ENCODE measurements at places on chromosomes 6 and 20.
A peak's percentile ranks its signal among the peaks of the same experiment; 100 is the strongest.

DNA sequence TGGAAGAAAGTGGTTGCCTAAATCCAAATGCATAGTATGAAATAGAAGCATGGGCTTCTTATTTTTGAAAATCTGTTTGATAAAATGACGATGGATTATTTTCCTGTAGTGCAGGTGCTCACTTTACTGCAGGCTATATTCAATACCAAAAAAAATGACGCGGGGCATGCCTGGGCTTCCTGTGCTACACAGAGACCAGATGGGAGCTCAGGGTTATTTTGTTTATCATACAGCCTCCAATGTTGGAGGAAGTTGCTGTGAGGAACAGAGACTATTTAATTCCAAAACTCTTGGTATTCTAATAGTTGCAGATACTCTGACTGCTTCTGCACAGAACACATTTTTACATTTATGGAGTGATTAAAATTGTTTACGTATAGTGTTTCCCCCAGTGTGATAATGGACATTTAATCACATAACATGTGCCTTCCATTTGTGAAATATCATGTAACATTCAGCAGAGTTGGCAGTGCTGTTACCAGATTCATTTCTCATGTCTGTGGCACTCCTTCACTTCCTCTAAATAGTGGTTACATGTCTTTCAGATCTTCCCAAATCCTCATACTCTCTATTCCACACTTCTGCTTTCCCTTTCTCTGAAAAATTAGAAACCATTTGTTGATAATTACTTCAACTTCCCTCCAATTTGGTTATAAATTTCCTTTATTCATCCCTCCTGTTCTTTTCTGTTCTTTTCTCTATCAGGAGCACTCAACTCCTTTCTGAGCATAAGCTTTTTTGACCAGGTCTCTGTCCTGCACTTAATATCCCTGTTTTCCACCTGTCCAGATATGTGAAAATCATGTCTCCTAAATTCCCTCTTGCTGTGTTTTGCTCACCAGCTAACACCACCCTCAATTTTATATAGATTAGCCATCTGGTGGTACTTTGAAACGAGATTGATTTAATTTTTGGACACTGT lies 121.6 kb downstream of the ADGRB3 start:
- DNase-seq, result no peak

GRCh38 chr6:52233005-52233404 lies 11.3 kb downstream of the IL17F start:
- DNase-seq, result no peak

- DNase-seq, result no peak
Measured at GRCh38 chr6:159440911-159441703, 251.9 kb downstream of the SOD2 start.

DNA sequence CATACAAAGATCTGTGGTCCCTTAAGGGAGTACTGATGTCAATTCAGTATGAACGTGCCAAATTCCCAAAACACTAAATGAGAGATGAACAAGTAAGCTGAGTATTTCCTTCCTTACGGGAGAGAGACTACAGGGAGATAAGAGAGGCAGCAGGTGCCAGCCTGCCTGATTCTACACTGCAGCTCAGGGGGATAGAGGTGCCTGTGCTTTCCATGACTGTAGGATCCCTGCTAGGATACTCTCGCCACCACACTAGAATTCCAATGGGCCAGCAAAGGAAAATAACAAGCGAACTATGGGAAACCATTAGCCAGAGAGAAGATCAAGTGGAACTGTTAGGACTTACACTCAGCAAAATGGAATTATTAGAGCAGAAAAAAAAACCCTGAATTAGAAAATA lies 198.5 kb upstream of the BTBD3 start:
- no peak for DNase-seq

DNA sequence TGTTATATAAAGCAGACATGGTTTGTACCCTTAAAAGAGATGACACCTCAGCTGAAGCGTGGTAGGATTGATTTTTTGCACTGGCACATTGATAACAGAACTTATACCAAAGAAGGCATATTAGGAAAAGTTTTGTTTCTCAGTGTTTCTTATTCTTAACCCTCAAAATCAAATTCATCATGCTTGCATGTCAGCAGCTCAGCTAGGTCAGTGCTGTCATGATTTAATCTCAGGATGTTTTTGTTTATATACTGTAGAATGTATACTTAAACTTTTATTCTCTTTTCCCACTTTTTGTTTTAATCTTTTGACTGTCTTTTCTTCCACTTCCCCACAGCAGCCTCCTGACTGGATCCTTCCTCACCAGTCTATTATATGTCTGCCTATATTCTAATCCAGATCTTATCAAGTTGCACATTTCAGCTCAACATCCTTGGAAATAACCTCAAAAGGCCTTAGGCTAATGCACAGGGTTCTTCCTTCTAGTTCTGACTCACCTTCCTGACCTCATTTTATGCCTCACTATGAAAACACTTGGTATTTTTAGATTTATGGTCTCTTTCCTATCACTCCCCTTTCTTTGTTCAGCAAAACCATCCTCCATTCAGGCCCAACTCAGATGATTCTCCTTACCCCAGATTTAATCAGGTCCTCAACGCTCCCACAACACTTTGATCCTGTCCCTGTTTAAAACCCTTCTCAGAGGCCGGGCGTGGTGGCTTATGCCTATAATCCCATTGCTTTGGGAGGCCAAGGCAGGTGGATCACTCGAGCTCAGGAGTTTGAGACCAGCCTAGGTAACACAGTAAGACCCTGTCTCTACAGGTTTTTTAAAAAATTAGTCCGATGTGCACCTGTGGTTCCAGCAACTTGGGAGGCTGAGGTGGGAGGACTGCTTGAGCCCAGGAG lies 7.2 kb downstream of the HEBP2 start:
- no peak for DNase-seq

DNA sequence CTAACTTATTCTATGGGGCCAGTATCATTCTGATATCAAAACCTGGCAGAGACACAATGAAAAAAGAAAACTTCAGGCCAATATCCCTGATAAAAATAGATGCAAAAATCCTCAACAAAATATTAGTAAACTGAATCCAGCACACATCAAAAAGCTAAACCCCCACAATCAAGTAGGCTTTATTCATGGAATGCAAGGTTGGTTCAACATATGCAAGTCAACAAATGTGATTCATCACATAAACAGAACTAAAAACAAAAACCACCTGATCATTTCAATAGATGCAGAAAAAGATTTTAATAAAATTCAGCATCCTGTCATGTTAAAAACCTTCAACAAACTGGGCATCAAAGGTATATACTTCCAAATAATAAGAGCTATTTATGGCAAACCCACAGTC lies 133.9 kb upstream of the SSTR4 start:
- DNase-seq, result no peak

DNA sequence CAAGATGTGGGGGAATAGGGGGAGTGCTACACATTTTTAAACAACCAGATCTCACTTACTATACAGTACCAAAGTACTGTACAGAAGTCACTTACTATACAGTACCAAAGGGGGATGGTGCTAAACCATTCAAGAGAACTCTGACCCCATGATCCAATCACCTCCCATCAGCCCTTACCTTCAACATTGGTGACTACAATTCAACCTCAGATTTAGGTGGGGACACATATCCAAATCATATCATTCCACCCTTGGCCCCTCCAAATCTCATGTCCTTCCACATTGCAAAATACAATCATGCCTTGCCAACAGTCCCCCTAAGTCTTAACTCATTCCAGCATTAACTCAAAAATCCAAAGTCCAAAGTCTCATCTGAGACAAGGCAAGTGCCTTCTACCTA lies 49.9 kb upstream of the CD2AP start:
- DNase-seq, result no peak

DNA sequence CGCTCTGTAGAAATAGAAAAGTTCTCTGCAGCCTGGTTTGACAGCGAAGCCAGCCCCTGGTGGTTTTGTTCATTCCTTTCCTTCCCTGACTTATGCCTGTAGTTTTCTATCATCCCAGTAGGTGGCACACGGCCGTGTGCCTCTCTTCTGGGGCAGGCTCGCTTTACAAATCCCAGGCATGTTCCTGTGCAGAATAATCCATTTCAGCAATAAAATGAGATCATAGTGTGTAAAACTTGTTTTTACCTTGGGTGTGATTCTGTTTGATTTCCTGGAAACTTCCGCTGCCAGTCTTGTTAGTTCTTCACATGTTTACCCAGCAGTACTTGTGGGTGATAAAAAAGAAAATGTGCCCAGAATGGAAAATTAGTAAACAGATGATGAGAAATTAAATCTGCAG lies 7.4 kb upstream of the INSM1 start:
- DNase-seq, result no peak

DNA sequence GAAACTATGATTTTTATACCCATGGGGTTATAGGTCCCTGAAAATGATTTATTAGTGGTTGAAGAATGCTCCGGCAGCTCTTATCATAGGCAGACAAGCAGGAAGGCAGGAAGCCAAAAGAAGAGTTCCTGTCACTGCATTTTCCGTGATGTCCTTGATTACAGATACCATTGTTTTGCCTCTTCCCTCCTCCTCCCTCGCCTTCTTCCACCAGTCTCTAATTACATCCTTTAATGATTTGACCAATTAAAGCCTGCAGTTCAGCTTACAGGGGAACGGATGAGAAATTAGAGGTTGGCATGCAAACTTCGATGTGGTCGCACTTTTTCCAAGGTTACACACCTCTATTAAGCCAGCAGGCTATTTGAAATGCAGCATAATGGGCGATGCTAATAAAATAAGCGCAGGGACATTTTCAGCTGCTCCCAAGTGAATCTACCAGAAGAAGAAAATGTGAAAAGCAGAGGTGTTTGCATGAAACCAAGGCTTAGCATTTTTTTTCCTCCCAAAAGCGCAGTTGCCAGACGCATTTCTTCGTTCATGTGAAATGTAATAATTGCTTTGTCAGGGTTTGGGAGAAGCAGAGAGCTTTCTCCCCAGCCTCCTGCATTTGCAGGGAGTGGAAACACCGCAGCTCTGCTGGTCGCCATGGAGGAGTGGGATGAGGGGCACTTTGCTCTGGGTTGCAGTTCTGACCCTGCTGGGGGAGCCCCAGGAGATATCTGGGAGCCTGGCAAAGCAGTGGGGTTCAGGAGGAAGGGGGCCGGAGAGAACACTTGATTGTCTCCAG lies 6.0 kb downstream of the NOX3 start:
- no peak for DNase-seq

GRCh38 chr6:42988486-42989020 lies 4.2 kb downstream of the PPP2R5D start:
- DNase-seq, result no peak

DNA sequence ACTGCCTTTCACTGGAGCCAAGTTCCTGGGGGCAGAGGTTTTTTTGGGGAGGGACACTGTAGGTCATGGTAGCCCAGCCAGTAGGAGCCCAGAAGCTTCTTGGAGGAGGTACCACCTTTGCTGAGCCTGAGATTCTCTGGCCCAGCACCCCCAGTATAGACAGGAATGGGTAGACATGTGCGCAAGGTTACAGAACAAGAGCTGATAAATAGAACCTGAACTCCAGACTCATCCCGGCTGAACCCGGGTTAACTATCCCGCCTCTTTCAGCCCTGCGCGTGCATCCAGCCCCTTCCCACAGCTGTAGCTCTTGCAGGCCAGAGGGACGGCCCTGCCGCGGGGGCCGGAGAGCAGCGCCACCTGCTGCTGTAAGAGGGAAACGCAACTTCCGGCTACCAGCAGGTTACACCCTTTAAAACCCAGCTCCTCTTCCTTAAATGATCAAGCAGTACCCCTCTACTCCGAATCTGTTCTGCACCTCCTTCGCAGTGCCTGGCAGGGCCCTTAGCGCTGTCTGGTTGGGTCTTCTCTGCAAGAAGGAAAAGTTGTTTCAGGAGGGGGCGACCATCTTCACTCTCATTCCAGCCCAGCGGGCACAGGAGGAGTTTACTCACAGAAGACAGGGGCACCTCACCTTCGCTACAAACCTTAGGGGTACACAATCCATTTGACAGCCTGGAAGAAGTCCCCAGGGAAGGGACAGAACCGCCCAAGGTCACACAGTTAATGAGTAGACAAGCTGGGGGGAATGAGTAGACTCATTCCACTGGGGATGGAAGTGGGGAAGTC lies 7.5 kb downstream of the SRXN1 start:
- DNase-seq, result peak; percentile 58

- no peak for DNase-seq
Measured at GRCh38 chr20:11780765-11781369, 136.8 kb upstream of the BTBD3 start.

GRCh38 chr6:20483887-20484497 lies 50.3 kb upstream of the CDKAL1 start:
- no peak for DNase-seq

- no peak for DNase-seq
Measured at GRCh38 chr6:48628316-48628715, 517.3 kb upstream of the PTCHD4 start.

DNA sequence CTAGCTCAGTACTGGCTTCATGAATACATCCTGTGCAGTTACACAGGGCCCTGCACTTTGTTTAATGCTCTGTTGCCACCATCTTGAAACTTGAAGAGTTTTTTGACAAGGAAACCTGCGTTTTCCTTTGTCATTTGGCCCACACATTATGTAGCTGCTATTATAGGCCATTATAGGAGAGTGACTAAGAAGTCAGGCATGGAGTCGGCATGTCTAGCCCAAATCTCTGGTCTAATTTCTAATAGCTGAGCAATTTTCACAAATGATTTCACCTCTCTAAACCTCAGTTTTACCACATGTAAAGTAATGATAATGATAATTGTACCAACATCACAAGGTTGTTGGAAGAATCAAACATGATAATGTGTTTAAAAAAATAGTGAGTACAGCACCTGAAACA lies 67.1 kb upstream of the MYLIP start:
- no peak for DNase-seq

DNA sequence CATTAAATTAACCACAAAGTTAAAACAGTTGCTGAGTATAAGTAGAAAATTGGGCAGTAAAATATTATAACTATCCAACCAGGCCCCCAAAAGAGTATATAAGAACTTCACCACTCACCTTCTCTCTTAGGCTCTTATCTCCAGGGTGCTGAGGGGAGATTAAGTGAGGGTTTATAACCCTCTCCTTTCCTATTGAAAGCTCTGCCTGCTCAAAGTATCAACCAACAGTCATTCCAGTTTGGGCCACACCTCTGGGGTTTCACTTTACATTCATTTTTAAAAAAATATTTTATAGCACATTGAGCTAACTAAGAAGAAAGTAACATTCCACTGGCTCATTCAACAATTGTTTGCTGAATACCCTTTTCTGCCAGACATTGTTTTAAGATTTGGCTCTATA lies 22.1 kb downstream of the GSTA4 start:
- no peak for DNase-seq

- no peak for DNase-seq
Measured at GRCh38 chr6:79872303-79872702, 75.0 kb downstream of the ELOVL4 start.

GRCh38 chr6:125639466-125640020 lies 109.9 kb upstream of the HEY2 start:
- no peak for DNase-seq

DNA sequence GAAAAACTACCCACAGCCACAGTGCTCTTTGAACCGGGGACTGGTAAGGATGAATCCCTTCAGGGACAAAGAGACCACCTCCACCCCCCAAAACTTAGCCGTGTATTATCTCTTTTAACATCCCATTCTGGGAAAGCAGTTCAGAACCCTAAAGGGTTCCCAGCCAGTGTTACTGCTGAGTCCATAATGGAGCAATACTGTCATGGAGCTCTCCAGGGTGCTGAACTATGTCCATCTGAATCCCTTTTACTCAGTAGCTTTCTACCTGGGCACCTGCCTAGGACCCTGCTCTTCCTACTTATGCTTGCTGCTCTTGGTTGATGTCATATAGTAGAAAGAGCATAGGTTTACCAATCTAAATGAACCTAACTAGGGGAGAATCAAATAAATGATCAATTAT lies 22.3 kb upstream of the SAYSD1 start:
- DNase-seq, result no peak
